Smooth muscle cell of the pulmonary artery (primary cell): ENCODE measurements at places on chromosomes 5 and 9. TPM values are rescaled to one million over a fixed set of nuclear protein-coding genes. Genes with fewer than 3 reads are reported as not detected.

The NR5A1 gene
- not detected in 2 replicates for total RNA-seq

The NIPAL4 gene
- 0.07 TPM in 2 replicates for total RNA-seq

The PCDHGB6 gene
- 3.9 and 4.8 TPM in 2 replicates for total RNA-seq

The TRIM14 gene
- 2.6 and 7.3 TPM in 2 replicates for total RNA-seq

The FOXD4L6 gene
- 0.13 and 0.17 TPM in 2 replicates for total RNA-seq

The SUSD3 gene
- 0.36 TPM in 1 of 2 replicates, not detected in the other for total RNA-seq

The FCN2 gene
- total RNA-seq = not detected in 2 replicates

The GLDC gene
- total RNA-seq = 0.33 and 2.3 TPM in 2 replicates

The CD72 gene
- 0.46 and 0.78 TPM in 2 replicates for total RNA-seq

The MYMK gene
- not detected in 2 replicates for total RNA-seq

The CLIC3 gene
- 2.0 and 2.9 TPM in 2 replicates for total RNA-seq
